ENCODE measurements at places on chromosomes 12 and 14.
A peak's percentile ranks its signal among the peaks of the same experiment; 100 is the strongest.

- no peaks in the 10 kb centered on the region for H3K27me3 ChIP-seq
- no peaks in the 10 kb centered on the region for H3K4me1 ChIP-seq
- H3K27ac ChIP-seq = no peak overlapping the region
Observed at GRCh38 chr14:92675976-92676375, 72.5 kb downstream of the LGMN start.

DNA sequence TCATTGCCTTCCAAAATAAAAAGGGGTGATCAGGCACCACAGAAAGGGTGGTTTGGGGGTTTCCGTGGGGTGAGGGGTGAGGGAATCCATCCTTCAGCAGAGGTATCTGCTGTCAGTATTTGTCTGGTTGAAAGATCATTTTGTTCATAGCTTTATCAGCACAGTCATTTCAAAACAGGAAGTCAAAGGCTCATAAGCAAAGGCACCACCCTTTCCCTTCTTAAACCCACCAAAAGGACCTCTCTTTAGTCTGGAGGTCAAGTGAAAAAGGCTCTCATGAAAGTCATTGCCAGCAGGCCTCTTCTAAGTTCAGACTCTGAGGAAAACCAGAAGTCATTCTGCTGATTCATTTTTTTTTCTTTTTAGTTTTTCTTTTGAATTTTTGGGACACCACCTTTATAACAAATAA, 6.2 kb downstream of the CHST11 start:
- H3K27me3 ChIP-seq = no peaks in the 10 kb centered on the region
- no peak for DNase-seq
- no peak overlapping the region for H3K4me3 ChIP-seq
- H3K36me3 ChIP-seq = no peaks in the 10 kb centered on the region
- H3K4me1 ChIP-seq = peaks cover 12% of the 10 kb centered on the region
- H3K27ac ChIP-seq = no peak overlapping the region

GRCh38 chr14:78690836-78691235, 520.7 kb downstream of the NRXN3 start:
- no peak overlapping the region for H3K4me3 ChIP-seq
- no peaks in the 10 kb centered on the region for H3K27me3 ChIP-seq
- no peaks in the 10 kb centered on the region for H3K36me3 ChIP-seq
- no peak for DNase-seq

GRCh38 chr12:65466911-65467310, 188.4 kb downstream of the MSRB3 start:
- H3K27ac ChIP-seq = no peak overlapping the region
- DNase-seq = no peak
- no peaks in the 10 kb centered on the region for H3K4me1 ChIP-seq
- H3K4me3 ChIP-seq = no peak overlapping the region
- H3K36me3 ChIP-seq = peaks cover 27% of the 10 kb centered on the region
- H3K27me3 ChIP-seq = no peaks in the 10 kb centered on the region

GRCh38 chr12:112107306-112108201, 1.0 kb downstream of the NAA25 start:
- H3K27ac ChIP-seq = peak overlapping the region; percentile 89
- H3K27me3 ChIP-seq = no peaks in the 10 kb centered on the region
- peak overlapping the region; percentile 78 for H3K4me3 ChIP-seq
- peaks cover 43% of the 10 kb centered on the region for H3K4me1 ChIP-seq

DNA sequence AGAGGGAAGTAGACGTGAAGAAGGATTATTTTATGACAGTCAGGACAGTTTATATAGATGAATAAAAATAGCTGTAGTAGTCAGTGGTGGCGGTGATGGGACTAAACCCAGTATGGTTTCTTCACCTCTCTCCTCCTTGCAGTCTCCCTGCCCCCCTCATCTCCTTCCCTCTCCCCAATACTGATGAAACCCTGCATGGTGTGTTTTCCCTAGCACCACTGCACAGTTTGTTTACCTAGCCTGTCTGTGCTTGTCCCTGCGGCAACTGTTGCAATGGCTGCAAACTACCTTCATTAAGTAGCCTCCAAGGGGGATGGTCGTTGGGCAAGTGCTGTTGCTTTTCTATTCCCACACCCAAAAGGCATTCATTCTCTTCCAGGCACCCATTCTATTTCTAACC, 14.7 kb downstream of the PCBP2 start:
- peaks cover 100% of the 10 kb centered on the region for H3K36me3 ChIP-seq
- H3K4me1 ChIP-seq = peaks cover 91% of the 10 kb centered on the region
- no peak for DNase-seq
- peak overlapping the region; percentile 1 for H3K4me3 ChIP-seq

DNA sequence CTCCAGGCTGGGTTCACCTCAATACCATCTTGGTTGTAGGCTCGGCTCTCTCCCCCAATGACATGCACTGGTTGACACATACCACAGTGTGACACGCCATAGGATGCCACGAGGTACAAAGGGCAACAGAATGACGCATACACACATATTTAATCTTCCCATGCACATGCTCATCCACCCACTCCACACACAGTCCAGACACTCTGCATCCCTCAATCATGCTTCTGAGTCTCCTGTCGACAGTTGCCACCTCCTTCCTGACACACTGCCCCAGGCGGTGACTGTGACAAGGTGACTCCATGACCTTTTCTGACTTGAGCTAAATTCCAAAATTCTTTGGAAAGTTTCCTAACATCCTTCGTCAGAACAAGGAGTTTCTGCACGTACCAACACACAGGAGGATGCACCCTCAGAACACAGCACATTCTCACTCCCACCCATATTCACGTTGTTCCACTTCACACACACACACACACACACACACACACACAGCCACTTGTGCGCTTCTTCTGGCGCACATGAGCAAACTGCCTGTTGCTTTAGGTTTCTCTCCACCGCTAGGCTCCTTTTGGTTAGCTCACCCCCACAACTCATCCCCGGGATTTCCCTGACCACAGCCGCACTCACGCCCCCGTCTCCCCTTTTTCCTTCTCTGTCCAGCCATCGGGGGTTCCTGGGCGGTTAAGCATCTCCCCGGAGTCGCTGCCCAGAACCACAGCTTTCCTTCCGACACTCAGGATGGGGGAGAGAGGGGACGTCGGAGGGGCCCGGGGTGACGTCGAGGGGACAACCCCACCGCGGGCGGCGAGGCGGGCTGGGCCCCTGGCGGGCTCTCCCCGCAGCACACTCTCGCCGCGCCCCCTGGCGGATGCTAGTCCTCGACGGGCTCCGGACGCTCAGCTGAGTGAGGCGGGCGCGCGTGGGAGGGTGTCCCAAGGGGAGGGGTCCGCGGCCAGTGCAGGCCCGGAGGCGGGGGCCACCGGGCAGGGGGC, 536 bp upstream of the WNT1 start:
- peak overlapping the region; percentile 54 for H3K4me3 ChIP-seq
- no peak overlapping the region for H3K27ac ChIP-seq
- no peaks in the 10 kb centered on the region for H3K36me3 ChIP-seq
- peak; percentile 75 for DNase-seq

- no peaks in the 10 kb centered on the region for H3K27me3 ChIP-seq
- peaks cover 37% of the 10 kb centered on the region for H3K4me1 ChIP-seq
- no peak for DNase-seq
- H3K36me3 ChIP-seq = no peaks in the 10 kb centered on the region
Observed at GRCh38 chr12:122076743-122077495, 1.6 kb upstream of the MLXIP start.

GRCh38 chr12:13135371-13136178, 32.1 kb upstream of the GSG1 start:
- no peak overlapping the region for H3K27ac ChIP-seq
- peak; percentile 69 for DNase-seq
- H3K4me3 ChIP-seq = no peak overlapping the region
- no peaks in the 10 kb centered on the region for H3K4me1 ChIP-seq

DNA sequence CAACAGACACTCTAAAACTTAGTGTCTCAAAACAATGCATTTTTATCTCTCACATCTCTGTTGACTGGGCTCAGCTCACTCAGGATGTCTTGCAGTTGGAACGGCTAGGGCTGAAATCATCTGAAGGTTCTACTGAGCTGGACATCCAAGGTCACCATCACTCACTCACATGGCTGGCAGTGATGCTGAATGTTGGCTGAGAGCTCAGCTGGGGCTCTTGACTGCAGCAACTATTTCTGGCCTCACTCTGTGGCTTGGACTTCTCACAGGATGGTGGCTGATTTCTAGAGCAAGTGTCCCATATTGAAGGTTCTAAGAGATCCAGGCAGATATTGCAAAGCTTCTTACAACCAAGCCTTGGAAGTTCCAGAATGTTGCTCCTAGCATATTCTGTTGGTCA, 166.5 kb downstream of the ZFP36L1 start:
- no peak overlapping the region for H3K4me3 ChIP-seq
- DNase-seq = no peak
- H3K27ac ChIP-seq = peak overlapping the region; percentile 61
- no peaks in the 10 kb centered on the region for H3K27me3 ChIP-seq
- peaks cover 21% of the 10 kb centered on the region for H3K4me1 ChIP-seq

- H3K36me3 ChIP-seq = no peaks in the 10 kb centered on the region
- H3K4me1 ChIP-seq = no peaks in the 10 kb centered on the region
- no peaks in the 10 kb centered on the region for H3K27me3 ChIP-seq
- no peak overlapping the region for H3K4me3 ChIP-seq
- no peak overlapping the region for H3K27ac ChIP-seq
Observed at GRCh38 chr12:38555620-38556591, 239.3 kb downstream of the ALG10B start.

DNA sequence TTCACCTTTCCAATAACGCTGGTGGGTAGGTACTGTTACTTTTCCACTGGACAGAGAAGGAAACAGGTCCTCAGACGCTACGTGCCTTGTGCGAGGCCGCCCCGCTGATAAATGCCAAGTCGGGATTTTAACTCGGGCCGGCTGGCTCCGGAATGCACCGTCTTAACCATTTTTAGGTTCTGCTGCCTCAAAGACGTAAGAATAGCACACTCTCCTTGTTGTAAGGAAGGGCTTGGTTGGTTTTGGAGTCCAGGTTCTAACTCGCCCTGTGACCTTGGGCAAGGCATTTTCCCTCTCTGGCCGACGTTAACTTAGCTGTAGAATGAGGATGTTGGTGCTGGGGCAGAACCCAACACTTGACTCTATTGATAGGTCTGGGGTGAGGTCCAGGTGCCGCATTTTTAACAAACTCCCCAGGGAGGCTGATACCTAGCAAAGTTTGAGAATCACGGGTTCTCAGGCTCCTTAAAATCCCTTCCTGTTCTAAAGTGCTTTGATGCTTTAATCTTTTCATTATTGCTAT, 814 bp downstream of the ANKRD13A start:
- no peak for DNase-seq
- peak overlapping the region; percentile 93 for H3K4me3 ChIP-seq
- H3K27ac ChIP-seq = peak overlapping the region; percentile 90
- H3K36me3 ChIP-seq = no peaks in the 10 kb centered on the region
- peaks cover 34% of the 10 kb centered on the region for H3K4me1 ChIP-seq
- no peaks in the 10 kb centered on the region for H3K27me3 ChIP-seq

- H3K27me3 ChIP-seq = no peaks in the 10 kb centered on the region
- DNase-seq = no peak
- no peaks in the 10 kb centered on the region for H3K4me1 ChIP-seq
- H3K4me3 ChIP-seq = no peak overlapping the region
- no peaks in the 10 kb centered on the region for H3K36me3 ChIP-seq
Observed at GRCh38 chr12:83388551-83388950, 701.8 kb downstream of the TMTC2 start.

GRCh38 chr14:105427412-105427811, 7.8 kb downstream of the MTA1 start:
- DNase-seq = no peak
- no peak overlapping the region for H3K4me3 ChIP-seq
- H3K27ac ChIP-seq = no peak overlapping the region
- H3K4me1 ChIP-seq = no peaks in the 10 kb centered on the region
- H3K36me3 ChIP-seq = no peaks in the 10 kb centered on the region

- H3K36me3 ChIP-seq = no peaks in the 10 kb centered on the region
- no peaks in the 10 kb centered on the region for H3K4me1 ChIP-seq
- H3K27ac ChIP-seq = no peak overlapping the region
Observed at GRCh38 chr12:118432812-118433545, 56.6 kb downstream of the SUDS3 start.

DNA sequence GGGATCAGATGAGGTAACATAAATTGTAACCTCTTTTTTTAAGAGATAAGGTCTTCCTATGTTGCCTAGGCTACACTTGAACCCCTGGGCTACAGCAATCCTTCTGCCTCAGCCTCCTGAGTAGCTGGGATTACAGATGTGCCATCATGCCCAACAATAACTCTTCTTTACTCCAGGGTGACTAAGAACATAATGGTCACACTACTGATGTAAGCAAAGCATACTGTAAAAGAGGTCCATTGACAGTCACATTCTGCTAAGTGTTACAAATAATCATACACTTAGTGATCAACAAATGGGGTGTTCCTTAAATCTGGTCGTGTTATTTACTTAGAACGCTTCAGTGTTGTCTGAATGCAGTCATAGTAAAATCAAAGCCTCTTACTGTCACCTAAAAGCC, 68.9 kb downstream of the EPS8 start:
- no peaks in the 10 kb centered on the region for H3K27me3 ChIP-seq
- peaks cover 26% of the 10 kb centered on the region for H3K4me1 ChIP-seq
- no peak for DNase-seq
- H3K36me3 ChIP-seq = no peaks in the 10 kb centered on the region
- H3K27ac ChIP-seq = no peak overlapping the region

GRCh38 chr12:116629480-116629879, 70.3 kb downstream of the MAP1LC3B2 start:
- H3K4me1 ChIP-seq = no peaks in the 10 kb centered on the region
- no peak overlapping the region for H3K27ac ChIP-seq
- no peak overlapping the region for H3K4me3 ChIP-seq
- H3K36me3 ChIP-seq = no peaks in the 10 kb centered on the region
- no peak for DNase-seq

- no peaks in the 10 kb centered on the region for H3K27me3 ChIP-seq
- no peak overlapping the region for H3K4me3 ChIP-seq
- no peaks in the 10 kb centered on the region for H3K36me3 ChIP-seq
- no peak for DNase-seq
Observed at GRCh38 chr12:55515696-55516095, 23.5 kb downstream of the OR6C68 start.

DNA sequence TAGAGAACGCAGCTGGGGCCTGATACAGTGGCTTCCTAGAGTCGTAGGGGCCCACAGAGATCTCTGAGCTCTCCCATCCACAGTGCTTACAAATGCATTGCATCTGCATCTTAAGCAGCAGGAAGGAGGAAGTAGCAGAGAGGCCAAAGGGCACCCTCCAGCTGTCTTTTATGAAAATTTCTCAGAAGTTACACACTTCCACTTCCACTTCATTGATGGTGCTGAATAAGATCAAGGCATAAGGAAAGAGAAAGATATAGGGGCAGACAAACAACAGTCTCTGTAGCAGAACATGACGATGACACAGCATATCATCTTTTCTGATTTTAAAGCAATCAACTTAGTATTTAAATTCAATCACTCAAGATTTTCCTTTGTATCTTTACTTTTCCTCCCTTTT, 51.6 kb upstream of the ABCC9 start:
- no peaks in the 10 kb centered on the region for H3K4me1 ChIP-seq
- no peak overlapping the region for H3K27ac ChIP-seq
- no peak overlapping the region for H3K4me3 ChIP-seq
- no peak for DNase-seq
- no peaks in the 10 kb centered on the region for H3K27me3 ChIP-seq
- no peaks in the 10 kb centered on the region for H3K36me3 ChIP-seq

- no peaks in the 10 kb centered on the region for H3K36me3 ChIP-seq
- H3K4me1 ChIP-seq = peaks cover 2% of the 10 kb centered on the region
- no peaks in the 10 kb centered on the region for H3K27me3 ChIP-seq
- peak; percentile 32 for DNase-seq
- peak overlapping the region; percentile 55 for H3K4me3 ChIP-seq
Observed at GRCh38 chr14:95320078-95320895, 579 bp upstream of the CLMN start.

All from psoas muscle (tissue), 8 donors.